ENCODE measurements at places on chromosomes 3 and 15.
A peak's percentile ranks its signal among the peaks of the same experiment; 100 is the strongest.

- DNase-seq: peak; percentile 50
These were observed 630 bp downstream of the SNRK start for GRCh38 chr3:43286841-43287499.

GRCh38 chr3:43539321-43539720 lies 82.5 kb downstream of the ANO10 start:
- DNase-seq: no peak

DNA sequence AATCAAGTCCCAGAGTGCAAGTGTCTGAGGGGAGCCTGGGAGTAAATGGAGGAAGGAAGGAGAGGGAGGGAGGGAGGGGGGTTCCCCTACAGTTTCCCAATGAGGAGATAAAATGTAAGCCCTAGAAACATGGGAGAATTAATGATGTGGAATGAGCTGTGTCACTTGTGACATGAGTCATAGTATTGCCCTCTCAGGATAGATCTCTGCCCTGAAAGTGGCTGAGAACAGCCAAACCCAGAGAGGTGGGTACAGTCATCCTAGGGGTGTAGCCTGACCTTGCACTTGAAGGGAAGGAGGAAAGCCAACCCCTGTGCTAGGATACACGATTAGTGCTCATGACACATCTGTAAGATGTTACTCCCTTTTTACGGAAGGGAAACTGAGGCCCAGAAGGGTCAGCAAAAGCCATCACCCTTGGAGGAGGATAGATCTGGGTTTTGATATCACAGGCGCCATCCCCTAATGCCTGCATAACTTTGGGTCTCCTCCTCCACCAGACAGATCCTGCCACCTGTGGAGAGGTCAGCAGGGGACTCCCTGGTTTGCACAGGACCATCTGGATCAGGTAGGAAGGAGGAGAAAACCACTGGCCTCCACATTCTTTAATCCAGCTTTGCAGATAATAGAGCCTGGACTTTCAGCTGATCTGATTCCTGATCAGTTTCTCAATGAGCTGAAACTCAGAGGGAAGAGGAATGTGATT lies 23.1 kb upstream of the USP3 start:
- no peak for DNase-seq

GRCh38 chr3:67521053-67521646 lies 133.3 kb downstream of the SUCLG2 start:
- DNase-seq: no peak

DNA sequence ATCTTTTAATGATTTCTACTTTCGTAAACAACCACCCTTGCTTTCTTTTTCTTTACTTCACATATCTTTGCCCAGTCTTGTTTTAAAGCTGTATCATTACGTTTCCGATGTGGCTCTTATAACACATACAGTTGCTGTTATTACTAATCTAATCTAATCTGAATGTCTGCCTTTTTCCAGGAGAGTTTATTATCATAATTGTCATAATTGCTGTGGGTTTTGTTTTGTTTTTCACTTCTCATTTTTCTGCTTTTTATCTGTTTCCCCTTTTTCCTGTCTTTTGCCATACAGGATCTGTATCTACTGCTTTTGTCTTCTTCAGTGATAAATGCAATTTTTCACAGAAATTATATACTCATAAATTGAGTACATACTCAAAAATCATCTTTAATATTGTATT lies 24.9 kb downstream of the HACL1 start:
- DNase-seq: no peak

- no peak for DNase-seq
These were observed 419.9 kb downstream of the NR2F2 start for GRCh38 chr15:96750361-96750760.

DNA sequence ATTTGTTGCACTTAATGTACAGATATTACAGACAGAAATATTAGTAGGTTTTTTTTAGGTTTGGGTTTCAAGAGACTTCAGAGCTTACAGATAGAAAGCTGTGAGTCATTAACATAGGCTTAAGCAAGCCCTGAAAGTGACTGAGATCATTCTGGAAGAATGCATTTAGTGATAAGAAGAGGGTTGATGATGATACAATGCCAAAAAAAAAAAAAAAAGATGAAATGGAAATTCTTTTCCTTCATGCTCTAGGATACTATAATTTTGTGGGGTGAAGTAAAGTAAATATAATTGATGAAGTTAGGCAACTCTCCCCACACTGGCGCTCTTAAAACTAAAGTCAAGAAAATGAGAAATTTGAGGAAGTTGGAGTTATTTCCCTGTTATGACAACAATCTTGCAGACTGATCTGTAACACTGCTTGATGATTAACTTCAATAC lies 169.4 kb upstream of the ZNF385D start:
- no peak for DNase-seq

- DNase-seq: no peak
These were observed 106.0 kb downstream of the PGPEP1L start for GRCh38 chr15:98901434-98902072.

DNA sequence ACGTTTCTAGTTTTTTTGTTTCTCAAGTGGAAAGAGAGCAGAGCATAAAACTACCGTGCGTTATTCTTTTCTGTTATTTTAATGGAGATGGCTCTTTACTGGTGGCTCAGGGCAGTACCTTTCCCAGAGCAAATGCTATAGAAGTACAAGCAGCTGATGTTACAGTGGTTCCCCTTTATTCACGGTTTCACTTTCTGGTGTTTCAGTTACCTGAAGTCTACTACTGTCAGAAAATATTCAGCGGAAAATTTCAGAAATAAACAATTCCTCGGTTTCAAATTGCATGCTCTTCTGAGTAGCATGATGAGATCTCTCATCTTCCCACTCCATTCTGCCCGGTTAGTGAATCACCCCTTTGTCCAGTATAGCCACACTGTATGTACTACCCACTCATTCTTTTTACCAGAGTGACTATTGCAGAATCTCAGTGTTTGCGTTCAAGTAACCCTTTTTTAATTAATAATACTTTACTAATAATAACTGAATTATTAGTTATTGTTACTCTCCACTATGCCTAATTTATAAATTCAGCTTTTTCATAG lies 597.5 kb upstream of the ROBO2 start:
- no peak for DNase-seq

- no peak for DNase-seq
These were observed 65.1 kb upstream of the TBL1XR1 start for GRCh38 chr3:177262396-177262795.

GRCh38 chr3:195120267-195120601 lies 150.7 kb downstream of the XXYLT1 start:
- DNase-seq: no peak

- no peak for DNase-seq
These were observed 57.4 kb upstream of the POLR2M start for GRCh38 chr15:57649138-57649537.

GRCh38 chr3:191254098-191254873 lies 55.2 kb downstream of the OSTN start:
- DNase-seq: no peak

DNA sequence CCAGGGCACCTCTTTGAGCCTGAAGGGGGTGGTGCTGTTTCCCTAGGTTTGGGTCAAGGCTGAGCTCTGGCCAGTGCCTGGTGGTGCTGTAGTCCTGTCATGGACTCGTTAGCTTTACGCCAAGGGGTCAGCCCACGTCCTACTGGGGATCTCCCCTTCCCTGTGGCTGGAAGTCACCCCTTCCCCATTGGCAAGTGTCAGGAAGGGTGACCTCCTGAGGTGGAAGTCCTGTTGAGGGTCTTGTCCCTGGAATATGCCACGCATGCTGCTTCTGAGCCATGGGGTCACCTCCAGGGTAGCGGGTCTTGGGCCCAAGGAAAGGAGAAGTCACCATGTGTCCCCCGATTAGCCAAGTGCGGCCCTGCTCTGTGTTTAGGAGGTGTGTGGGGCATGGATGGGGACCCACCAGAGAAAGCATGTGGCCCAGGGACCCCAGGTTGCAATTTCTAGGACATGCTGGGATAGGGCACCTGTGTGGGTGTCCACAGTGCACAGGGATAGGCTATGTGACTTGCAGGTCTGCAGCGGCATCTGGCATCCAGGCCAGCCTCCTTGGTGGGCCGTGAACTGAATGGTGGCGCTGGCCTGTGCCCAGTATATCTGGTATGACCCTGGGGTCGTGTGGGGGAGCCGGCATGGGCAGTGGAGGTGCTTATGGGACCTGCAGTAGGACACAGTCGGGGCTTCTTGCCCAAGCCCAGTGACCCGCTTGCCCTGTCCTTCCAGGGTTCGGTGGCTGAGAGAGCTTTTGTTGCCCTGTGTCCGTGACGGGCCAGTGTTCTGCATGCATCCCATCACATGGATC lies 226.7 kb downstream of the SNRPN start:
- DNase-seq: no peak

DNA sequence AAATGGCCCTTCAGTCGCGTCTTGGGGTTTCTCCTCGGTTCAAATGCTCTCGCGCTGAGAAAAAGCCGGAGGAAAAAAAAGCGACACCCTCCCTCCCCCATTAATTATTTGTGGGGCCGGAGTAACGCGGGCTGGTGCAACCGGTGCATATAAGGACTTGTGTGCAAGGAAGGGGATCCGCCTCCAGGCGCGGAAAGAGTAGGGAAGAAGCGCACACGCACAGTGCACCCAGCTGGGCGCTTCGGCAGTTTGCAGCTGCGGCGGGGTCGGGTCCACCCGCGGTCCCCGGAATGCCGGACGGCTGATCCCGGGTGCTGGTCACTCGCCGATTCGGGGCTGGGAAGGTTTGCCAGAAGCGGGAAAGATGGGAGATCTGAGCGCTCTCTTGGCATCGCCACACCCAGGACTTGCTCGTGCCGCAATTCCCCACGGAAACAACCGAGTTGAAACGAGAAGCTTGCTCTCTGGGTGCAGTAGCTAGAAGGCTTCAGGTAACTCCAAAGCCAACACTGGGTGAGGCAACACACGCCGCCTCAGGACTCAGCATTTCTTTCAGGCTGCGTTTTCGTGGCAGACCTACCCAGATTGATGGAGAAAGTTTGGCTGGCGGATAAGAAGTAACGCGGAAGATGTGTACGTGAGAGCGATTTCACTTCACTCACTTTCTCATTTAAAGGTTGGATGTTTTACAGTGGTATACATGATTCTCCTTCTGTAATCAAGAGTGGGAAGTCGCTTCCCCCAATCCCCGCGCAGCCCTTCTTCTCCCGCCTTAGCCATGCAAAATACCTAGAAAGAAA lies 720 bp upstream of the TNIK start:
- DNase-seq: peak; percentile 90

DNA sequence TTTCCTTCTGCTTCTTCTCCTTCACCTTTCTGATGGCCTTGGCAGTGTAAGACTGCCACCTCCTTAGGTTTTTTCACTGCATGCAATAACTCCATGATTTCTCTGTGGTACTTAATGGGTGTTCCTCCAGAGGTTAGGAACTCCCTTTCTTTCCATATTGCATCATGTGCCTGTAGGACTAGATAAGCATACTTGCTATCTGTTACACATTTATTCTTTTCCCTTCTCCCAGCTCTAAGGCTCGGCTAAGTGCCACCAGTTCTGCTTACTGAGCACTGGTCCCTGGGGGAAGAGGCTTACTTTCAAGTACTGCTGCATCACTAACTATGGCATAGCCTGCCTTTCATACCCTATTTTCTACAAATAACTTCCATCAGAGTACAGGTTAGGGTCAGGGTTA lies 351.8 kb downstream of the OTOL1 start:
- DNase-seq: no peak

GRCh38 chr3:115062412-115062956 lies 84.6 kb downstream of the ZBTB20 start:
- DNase-seq: no peak

DNA sequence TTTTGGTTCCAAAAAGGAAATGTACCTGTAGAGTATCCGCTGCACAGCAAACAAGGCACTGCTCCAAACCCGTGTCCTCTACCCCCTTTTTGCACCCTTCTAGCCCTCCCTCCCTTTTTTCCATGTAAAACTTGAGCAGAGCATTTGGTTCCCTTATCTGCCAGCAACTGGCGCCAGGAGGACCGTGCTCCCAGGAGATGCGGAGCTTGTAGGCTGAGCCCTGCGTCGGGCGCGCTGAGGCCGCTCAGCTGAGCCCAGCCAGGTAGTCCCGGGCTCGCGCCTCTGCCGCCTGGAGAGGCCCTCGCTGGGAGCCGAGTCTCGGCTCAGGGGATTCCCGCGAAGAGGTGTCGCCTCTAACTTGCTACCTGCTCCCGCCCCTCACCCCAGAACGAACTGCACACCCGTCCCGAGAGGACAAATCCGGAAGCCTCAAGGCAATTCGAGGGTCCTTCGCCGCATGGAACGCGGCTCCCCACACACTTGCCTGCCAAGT lies 575 bp downstream of the TRPM7 start:
- peak; percentile 82 for DNase-seq

- no peak for DNase-seq
These were observed 105.3 kb upstream of the AGBL1 start for GRCh38 chr15:85974348-85974705.

- peak; percentile 16 for DNase-seq
These were observed 59.2 kb downstream of the TMOD3 start for GRCh38 chr15:51888593-51889195.

DNA sequence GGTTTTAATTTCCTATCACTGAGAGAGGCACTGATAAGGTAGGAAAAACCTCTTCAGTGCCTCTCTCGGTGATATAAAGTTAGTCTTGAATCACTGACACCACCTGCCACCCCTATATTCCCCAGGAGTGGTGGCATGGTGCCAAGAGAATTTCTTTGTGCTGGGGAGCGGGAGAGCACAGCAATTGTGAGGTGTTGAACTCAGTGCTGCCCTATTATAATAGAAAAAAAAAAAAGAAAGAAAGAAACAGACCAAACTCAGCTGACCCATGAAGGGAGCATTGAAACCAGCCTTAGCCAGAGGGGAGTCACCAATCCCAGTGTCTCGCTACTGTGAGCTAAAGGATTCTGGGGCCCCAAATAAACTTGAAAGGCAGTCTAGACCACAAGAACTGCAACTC lies 201.4 kb upstream of the STT3B start:
- DNase-seq: no peak

- DNase-seq: no peak
These were observed 11.0 kb downstream of the LEKR1 start for GRCh38 chr3:156837115-156837514.

DNA sequence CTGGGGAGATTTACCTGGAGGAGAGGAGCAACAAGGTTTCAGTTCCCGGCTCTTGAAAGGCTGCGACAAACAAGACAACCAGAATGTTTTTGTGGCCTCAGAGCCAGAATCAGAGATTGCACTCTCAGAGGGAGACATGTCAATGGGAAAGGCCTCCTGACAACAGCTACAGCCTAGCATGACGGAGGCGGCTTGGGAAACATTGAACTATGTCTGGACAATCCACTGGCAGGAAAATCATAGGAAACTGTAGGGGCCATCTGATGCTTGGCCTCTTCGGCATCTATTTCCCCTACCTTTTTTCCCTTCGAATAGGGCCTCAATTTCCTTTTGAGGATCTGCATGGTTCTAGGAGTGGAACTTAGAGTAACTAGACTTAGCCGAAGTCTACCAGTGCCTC lies 13.2 kb upstream of the PTPN23 start:
- DNase-seq: no peak

- DNase-seq: no peak
These were observed 56.0 kb downstream of the LRTM1 start for GRCh38 chr3:54871867-54872266.

GRCh38 chr3:48039487-48040190 lies 23.4 kb upstream of the MAP4 start:
- no peak for DNase-seq

DNA sequence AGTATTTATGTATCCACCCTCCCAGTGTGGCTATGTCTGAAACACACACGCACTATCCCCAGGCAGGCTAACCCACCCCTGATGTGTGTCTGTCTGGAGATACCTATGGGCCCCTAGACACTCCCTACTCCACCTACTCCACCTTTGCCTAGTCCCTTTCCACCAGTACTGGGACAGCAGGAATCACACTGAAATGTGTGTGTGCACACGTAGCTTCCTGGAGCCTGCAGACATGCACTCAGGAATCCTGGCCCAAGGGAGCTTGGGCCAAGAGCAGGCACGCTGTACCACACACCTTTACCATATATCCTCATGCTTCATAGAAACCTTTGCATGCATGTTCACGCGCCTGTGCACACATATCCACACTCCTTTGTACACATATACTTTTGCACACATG lies 6.9 kb upstream of the PTH1R start:
- no peak for DNase-seq
